ENCODE measurements at places on chromosomes 11 and 22.
A peak's percentile ranks its signal among the peaks of the same experiment; 100 is the strongest.

- DNase-seq = peak; percentile 27
Measured at GRCh38 chr11:47216121-47216798, 1.5 kb downstream of the DDB2 start.

- no peak for DNase-seq
Measured at GRCh38 chr11:69250186-69251056, 43.5 kb upstream of the MYEOV start.

DNA sequence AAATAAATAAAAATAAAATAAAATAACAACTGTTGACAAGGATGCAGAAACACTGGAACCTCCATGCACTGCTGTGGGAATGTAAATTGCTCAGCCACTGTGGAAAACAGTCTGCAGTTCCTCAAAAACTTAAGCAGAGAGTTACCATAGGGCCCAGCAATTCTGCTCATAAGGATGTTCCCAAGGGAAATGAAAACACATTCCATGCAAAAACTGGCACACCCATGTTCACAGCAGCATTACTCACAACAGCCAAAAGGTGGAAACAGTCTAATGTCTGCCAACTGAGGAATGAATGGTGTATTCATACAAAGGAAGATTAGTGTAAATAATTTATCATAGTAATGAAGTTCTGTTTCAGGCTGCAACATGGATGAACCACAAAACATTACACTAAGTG, 3.2 kb upstream of the KRTAP5-10 start:
- DNase-seq = no peak

DNA sequence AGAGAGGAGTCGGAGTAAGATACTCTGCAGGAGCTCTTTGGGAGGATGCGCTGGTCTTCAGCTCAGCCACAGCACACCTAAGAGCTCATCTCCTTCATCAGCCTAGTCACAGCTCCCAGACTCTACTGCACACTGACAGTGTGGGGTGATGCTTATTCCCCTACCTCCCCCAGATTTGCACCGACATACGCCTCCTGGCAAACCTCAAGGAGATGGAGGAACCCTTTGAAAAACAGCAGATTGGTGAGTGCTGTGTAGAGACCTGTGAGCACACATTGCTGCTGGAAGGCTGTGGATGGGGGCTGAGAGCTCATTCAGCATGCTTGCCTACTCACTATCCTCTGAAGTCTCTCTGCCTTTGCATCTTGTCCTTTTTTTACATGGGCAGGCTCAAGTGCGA, 9.3 kb upstream of the SGSM3 start:
- no peak for DNase-seq

- no peak for DNase-seq
Measured at GRCh38 chr11:102345904-102346303, 1.1 kb upstream of the BIRC2 start.

DNA sequence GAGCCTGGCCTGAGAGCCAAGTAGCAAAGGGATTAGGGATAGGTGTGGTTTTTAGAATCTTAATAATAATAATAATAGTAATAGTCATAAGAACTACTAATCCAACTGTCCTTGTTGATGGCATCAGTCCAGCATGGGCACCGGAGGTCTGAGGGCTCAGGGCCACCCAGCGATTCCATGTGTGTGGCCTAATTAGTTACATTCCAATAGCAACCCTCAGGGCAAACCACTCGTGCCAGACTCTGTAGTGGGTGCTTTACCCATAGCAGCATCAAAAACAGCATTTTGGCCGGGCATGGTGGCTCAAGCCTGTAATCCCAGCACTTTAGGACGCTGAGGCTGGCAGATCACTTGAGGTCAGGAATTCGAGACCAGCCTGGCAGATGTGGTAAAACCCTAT, 19.0 kb upstream of the MYH9 start:
- no peak for DNase-seq

GRCh38 chr22:29315286-29316140, at the start of gene RASL10A:
Gene RASL10A, minus strand, starts transcription at chr22:29315697. Its CDS starts 451 bp downstream, at chr22:29315246.
- no peak for DNase-seq

DNA sequence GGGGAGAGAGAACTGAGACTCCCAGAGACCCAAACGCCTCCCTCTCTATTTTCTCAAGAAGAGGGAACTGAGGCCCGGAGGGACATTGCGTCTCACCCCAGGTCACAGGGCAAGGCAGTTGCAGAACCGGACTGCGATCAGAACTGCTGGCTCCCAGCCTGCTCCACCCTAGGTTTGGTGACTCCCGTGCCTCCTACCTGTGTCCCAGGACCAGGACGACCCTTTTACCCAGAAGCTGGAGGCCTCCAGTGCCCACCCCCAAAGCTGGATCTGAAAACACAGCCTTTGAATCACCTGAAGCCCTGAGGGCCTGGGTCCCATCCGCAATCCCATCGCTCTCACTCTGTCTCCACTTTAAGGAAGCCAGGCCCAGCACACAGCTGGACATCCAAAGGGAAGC, 1.4 kb downstream of the GSTT4 start:
- DNase-seq = no peak

GRCh38 chr11:118928101-118928869, 2.6 kb upstream of the BCL9L start:
- DNase-seq = peak; percentile 90

DNA sequence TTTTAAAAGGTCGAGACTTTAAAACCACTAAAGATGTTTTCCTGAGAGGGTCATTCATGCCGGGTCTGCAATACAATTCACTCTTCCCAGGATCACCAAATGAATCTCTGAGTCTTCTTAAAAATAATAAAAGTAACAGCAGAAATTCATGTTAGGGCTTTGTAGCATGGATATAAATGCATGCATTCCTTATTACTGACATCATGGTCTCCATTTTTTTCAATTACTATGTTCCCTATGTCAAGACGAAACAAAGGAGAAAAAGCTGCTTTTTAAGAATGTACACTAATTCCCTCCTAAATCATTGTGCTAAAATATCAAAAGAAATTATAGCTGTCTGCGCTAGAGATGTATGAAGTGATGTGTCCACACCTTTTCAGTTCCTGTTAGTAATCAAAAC, 789.9 kb upstream of the LRRC4C start:
- no peak for DNase-seq

DNA sequence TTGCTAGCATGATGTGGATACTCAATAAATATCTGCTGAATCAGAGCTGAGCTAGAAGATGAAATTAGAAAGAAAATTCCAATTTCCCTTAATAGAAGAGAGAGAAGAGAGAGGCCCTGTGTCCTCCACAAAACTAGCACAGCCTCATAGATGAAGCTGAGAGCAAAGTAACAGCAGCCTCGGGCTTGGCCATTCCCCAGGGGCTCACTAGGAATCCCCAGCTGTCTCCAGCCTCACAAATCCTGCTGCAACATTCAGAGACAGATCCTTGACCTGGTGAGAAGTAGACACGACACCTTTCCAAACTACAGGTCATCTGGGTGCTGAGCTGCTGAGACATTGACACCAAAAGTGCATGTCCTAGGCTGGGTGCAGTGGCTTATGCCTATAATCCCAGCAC, 26.1 kb upstream of the IRAG1 start:
- no peak for DNase-seq

- no peak for DNase-seq
Measured at GRCh38 chr11:128889657-128890213, 1.4 kb upstream of the KCNJ5 start.

DNA sequence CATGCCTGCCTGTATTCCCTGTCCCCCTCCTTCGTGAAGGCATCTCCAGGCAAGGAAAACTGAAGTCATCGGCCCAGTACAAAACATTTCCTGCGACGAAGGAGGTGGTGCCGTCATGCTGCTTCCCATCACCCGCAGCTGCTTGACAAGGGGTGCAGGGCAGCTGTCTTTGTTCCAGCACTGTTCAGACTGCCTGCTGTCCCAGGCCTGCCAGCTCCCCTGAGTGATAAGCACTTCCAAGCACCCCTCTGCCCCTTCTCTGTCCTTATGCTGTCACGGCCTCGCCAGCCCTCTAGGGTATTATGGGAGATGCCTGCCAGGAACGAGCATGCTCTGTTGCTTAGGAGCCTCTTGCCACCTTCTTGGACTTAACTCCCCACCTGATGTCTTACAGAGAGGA, 37.1 kb upstream of the BSX start:
- no peak for DNase-seq

- no peak for DNase-seq
Measured at GRCh38 chr11:97033178-97033577, 643.4 kb downstream of the JRKL start.
